ENCODE measurements at places on chromosomes 3 and 15.

DNA sequence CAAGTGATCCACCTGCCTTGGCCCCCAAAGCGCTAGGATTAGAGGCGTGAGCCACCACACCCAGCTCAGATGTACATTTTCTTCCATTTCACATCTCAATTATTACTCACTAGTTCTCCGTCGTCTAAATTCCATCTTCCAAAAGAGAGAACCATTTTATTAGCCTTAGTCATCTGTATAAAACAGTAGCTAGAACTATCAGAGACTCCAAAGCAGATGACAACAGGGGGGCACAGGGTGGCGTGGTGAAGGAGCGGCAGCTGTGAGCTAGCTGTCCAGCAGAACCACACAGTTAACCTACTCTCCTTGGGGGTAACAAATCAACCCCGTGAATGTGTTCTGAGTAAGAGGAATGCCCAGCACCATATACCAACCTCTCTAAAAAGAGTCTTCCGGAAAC is 7.1 kb downstream of the SLC25A20 start:
- no peak for DNase-seq

DNA sequence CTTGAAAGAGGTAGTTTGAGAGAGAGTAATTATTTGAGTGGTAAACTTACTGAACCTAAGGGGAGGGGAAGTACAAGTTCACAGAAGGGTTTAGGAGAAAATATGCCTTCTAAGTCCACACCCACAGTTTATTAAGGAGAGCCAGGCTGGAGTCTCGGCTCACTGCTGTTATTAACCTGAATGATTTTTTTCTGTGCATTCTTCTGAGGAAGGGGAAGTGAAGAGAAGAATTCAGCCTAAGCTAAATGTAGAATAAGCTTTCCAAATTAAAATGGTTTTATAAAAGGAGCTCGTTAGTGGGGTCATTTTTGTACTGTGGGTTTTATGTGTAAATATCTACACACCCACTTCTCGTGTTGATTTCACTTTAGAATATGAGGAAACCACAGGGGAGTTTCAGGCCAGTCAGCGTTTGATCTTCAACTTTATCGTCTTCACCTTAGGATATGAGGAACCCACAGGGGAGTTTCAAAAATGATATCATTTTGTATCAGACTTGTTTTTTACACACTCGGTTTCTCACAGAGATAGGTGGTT is 1.5 kb downstream of the WHAMM start:
- peak; percentile 18 for DNase-seq

DNA sequence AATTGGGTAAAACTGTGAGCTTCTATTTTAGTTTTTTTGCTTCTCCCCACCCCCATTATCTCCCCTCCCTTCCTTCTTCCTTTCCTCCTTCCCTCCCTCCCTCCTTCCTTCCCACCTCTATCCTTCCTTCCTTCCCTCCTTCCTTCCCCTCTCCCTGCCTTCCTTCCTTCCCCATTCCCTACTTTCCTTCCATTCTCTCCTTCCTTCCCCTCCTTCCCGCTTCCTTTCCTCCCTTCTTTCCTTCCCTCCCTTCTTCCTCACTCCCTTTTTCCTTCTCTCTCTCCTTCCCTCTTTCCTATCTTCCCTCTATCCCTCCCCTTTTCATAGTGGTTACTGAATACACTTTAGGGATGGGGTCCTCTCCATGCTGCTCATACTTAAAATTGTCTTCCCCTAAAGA is 40.4 kb upstream of the C3orf22 start:
- no peak for DNase-seq

DNA sequence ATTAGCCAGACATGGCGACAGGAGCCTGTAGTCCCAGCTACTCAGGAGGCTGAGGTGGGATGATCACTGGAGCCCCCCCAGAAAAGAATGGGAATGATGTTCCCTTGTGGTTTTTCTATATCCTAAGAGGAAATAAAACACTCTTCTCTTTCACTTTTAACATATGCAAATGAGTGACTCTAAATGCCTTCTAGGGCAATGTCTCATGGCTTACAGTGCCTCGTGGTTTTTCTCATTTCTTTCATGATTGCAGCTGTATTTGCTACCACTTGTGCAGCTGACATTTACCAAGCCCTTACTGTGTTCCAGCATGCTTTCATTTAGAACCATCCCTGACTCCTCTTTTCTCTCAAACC is 26.4 kb downstream of the STOML1 start:
- DNase-seq: peak; percentile 73

GRCh38 chr3:98453827-98454226 is 9.2 kb upstream of the OR5K1 start:
- no peak for DNase-seq

- no peak for DNase-seq
These were observed 2.0 kb downstream of the GPR87 start for GRCh38 chr3:151314593-151314992.

DNA sequence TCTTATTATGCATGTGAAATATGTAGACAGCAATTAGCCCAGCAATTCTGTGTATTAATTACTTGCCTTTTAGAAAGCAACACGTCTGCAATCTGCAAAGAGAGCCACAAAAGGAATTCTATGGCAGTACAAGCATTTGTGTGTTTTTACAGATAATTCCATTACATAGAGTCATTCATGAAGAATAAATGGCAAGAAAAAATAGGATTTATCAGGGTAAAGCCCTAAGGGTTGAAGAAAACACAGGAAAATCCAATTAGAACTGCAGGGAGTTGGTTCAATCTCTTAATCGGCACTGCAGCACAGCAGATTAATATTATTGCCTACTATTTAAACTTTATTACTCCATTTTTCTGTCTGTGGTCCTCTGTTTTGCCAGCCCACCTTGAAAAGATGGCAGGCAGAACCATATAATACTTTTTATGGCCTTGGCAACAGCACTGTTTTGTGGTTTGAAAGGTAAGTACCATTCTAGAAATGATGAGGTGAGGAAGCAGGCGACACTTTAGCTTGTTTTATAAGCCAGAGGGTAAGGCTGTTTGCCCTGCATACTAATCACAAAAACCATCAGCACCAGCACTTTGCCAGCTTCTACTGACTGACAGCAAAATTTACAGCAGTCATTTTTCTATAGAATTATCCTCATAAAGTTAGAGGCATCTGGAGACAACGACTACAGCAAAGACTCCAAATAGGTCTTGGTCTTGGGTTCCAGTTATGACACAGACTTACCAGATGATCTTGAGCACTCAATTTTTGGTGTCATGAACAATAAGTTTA is 638.2 kb upstream of the NAALADL2 start:
- no peak for DNase-seq

DNA sequence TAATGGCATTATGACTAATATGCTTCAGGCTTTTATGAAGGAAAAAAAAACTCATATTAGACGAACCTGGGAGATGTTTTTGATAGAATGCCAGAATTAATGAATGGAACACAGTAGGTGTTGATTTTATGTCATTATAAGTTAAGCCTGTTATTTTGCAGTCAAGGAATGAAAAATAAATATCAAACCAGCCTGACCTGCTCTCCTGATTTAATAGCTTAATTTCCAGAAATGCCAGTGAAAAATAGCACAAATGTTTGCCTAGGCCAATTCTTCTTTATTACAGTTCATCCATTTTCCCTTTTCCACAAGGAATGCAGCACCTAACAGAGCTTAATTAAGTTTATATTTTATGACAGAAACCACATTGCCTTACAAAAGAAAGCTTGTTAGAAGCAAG is 292.0 kb downstream of the TBL1XR1 start:
- no peak for DNase-seq

- DNase-seq: no peak
These were observed 486 bp downstream of the SAMMSON start for GRCh38 chr3:70000028-70000410.

DNA sequence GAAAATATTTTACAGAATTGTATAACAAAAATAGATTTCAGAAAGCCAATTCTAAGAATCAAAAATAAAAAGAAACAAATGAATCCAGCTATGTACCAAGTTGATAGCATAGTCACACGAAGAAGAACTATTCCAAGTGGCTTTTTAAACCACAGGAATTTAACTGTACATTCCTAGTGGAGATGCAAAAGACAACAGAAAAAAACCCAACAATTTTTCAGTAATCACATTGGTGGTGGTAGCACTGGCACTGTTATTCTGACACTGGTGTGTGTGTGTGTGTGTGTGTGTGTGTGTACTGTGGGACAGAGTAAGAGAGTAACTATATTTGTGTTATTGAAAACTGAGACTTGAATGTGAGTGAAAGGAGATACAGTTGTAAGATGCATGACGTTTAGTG is 9.1 kb downstream of the BFSP2 start:
- DNase-seq: peak; percentile 67

DNA sequence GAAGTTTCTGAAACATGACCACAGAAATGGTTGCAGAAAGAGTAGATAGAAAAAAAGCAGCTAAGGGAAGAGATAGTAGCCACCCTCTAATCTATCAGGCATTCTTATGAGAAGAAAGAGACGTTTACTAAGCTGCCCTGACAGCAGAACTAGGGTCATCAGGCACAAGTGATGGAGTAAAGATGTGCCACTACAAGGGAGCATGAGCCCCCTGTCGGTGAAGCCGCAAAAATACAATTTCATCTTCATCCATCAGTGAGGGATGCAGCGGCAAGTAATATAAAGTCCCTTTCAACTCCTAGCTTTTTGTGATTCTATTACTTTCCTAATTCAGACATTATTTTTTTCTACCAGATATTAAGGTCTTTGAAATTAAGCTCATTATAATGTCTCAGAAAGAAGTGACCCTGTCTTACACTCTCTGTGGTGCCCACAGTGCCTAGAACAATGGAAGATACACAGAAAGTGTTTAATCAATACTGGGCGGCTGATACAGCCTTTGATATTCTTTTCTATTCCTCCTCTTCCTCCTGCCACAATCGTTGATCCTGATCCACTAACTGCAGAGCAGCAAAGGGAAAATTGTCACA is 651.6 kb downstream of the NTRK3 start:
- peak; percentile 37 for DNase-seq

DNA sequence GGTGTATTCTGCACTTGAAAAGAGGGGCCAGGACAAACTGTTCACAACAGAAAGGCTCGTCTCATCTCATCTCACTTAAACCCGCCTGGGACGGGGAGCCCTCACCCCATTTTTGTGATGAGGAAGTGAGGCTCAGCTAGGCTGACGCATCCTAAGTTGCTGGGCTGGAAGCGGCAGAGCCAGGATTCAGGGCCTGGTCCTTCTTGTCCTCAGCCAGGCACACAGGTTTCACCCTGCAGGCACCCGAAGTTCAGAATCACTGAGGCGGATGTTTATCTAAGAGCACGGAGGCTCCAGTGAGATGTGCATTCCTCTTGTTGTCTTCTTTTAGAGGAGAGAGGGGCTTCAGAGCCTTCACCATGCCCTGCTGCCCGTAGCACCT is 51.1 kb upstream of the PLXNA1 start:
- DNase-seq: no peak

DNA sequence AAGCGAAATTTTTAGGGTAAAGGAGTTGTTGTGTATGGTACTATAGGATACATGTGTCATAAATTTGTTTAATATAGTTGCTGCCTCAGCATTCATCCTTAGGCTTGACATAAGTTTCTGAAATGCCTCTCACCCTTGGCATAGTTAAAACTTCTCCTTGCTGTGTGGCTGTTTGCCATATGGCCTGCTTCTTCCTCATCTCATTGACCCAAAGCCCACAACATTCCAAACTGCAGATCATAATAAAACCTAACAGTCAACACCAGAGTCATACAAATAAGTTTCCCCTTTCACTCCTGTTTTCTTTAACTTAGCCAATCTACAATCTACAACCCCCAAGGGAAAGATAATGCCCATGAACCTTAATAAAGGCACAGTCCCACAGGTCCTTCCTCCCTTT is 136.6 kb downstream of the TMCC1 start:
- DNase-seq: no peak
